ENCODE measurements at places on chromosomes 2 and 18. TPM values are rescaled to one million over a fixed set of nuclear protein-coding genes. Genes with fewer than 3 reads are reported as not detected.
A peak's percentile ranks its signal among the peaks of the same experiment; 100 is the strongest.

The CD207 gene
- total RNA-seq: not detected

The PSMA8 gene
- total RNA-seq: 1.2 TPM

The SLC38A11 gene
- not detected for total RNA-seq

The CD8A gene
- total RNA-seq: 667 TPM

DNA sequence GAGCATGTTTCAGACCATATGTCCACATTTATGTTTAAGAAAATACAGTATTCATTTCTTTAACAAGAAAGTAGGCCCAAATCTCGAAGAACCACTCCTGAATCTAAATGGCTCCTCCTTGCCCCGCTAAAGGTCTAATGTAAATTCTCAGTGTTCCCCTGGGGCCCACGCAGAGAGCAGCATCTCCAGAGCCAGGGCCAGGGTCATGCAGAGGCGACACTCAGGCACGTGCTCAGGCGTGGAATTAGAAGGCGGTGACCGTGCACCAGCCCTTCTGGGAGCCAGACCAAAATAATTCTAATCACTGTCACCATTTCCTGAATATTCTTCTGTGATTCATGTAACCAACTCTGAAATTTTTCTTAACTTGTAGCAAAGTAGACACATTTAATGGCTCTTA is 68.3 kb upstream of the MYT1L start:
- no peak for DNase-seq
- no peak overlapping the region for H3K4me3 ChIP-seq
- H3K36me3 ChIP-seq: no peaks in the 10 kb centered on the region
- H3K27me3 ChIP-seq: no peaks in the 10 kb centered on the region
- no peak overlapping the region for H3K27ac ChIP-seq

GRCh38 chr2:20579866-20580265 is 71.0 kb downstream of the HS1BP3 start:
- peaks cover 15% of the 10 kb centered on the region for H3K36me3 ChIP-seq
- DNase-seq: no peak
- H3K4me1 ChIP-seq: peaks cover 30% of the 10 kb centered on the region
- no peaks in the 10 kb centered on the region for H3K27me3 ChIP-seq
- no peak overlapping the region for H3K4me3 ChIP-seq

GRCh38 chr2:133452583-133452982 is 115.7 kb downstream of the NCKAP5 start:
- no peaks in the 10 kb centered on the region for H3K36me3 ChIP-seq
- DNase-seq: no peak
- H3K27ac ChIP-seq: no peak overlapping the region
- no peaks in the 10 kb centered on the region for H3K27me3 ChIP-seq
- no peaks in the 10 kb centered on the region for H3K4me1 ChIP-seq

DNA sequence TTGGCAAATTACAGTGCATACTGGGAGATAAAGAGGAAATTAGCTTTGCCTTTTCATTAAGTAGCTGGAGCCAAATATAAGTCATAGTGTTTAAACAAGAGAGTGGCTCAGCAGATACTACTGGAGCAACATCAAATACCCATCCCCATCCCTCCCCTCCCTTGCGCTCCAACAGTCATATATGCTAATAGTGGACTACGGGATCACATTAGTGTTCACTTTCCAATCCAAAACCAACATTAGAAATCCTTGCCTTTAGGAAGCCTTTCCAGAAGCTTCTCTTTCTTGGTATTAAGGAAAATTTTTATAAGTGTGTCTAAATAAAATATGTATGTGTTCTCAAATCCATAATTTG is 1669.3 kb downstream of the SUCLG1 start:
- no peaks in the 10 kb centered on the region for H3K36me3 ChIP-seq
- no peaks in the 10 kb centered on the region for H3K4me1 ChIP-seq
- H3K27me3 ChIP-seq: no peaks in the 10 kb centered on the region

GRCh38 chr2:128169497-128169896 is 78.5 kb downstream of the UGGT1 start:
- peaks cover 62% of the 10 kb centered on the region for H3K36me3 ChIP-seq
- peaks cover 23% of the 10 kb centered on the region for H3K4me1 ChIP-seq
- no peaks in the 10 kb centered on the region for H3K27me3 ChIP-seq
- peak overlapping the region; percentile 17 for H3K27ac ChIP-seq
- no peak for DNase-seq

- H3K36me3 ChIP-seq: no peaks in the 10 kb centered on the region
- H3K27me3 ChIP-seq: no peaks in the 10 kb centered on the region
Measured at GRCh38 chr2:44118257-44118656, 50.4 kb upstream of the PPM1B start.

DNA sequence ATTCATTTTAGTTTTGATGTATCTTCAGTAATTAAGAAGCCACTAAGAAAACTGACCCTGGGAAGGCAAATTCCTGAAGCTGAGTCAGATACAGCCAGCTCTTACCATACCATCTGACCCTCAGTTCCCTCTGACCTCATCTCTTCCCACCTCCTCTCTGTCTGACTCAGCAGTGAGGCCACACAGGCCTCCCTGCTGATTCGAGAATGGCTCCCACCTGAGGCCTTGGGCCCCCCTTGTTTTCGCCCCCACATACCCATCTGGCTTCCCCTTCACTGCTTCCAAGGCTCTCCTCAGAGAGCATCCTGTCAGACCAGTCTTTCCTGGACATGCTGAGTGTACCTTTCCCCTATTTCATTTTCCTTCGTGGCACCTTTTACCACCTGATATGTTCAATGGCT is 71.0 kb upstream of the CYP1B1 start:
- peaks cover 5% of the 10 kb centered on the region for H3K27me3 ChIP-seq
- no peak for DNase-seq

- DNase-seq: no peak
- H3K4me3 ChIP-seq: no peak overlapping the region
- no peaks in the 10 kb centered on the region for H3K4me1 ChIP-seq
Measured at GRCh38 chr2:4791488-4791887, 900.7 kb upstream of the SOX11 start.

DNA sequence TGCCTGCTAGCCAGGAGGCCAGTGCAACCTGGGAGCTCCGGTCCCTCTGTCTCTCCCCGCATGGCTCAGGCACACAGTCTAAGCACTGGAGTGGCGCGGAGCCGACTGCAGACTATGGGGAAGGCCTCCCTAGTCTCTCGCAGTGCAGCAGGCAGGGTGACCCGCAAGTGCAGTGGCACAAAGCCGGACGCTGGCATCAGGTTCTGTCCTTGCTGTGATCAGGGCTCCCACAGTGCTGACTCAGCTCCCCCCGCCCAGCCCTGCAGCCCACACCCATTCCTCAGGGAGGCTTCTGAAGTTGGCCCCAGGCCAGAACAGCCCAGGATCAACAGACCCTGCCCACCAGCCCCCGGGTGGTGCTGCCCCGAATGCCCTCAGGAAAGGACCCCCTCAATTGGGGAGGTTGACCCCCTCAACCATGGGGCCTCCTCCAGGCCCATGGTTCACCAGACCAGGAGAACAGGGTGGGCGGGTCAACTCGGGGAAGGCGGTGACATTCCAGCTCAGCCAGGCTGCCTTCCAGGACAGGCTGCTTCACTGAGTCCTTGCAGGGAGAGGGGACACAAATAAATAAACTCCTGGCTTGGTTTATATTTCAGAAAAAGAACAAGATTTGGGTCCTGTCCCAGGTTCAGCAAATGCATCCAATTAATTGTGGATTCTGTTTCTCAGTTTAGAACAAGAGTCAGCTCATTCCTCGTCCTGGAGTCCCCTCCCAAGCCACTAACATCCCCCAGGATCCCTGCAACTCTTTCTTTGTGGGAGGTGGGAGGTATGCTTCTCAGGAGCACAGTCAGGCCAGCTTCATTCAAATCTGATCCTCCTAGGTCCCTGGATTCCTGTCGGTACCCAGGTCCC is 12.2 kb downstream of the BIN1 start:
- DNase-seq: no peak
- no peak overlapping the region for H3K27ac ChIP-seq
- H3K27me3 ChIP-seq: no peaks in the 10 kb centered on the region
- no peaks in the 10 kb centered on the region for H3K36me3 ChIP-seq
- peaks cover 10% of the 10 kb centered on the region for H3K4me1 ChIP-seq

DNA sequence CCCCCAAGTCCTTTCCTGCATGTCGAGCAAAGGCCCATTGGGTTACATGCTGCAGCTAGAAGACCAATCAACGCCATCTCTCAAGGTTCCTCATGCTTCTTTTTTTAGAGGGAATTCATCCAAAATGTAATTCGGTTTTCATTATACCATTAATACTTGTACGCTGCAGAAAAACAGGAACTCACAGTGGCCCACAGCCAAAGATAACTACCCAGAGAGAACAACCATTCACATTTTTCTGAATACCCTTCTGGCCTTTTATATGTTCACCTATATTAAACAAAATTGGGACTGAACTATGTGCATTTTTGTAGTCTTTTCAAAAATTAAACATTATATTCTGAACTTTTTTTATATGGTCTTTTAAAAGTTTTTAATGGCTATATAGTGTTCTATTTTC is 25.8 kb downstream of the FARP2 start:
- no peak for DNase-seq
- H3K27me3 ChIP-seq: no peaks in the 10 kb centered on the region
- peaks cover 6% of the 10 kb centered on the region for H3K36me3 ChIP-seq
- H3K27ac ChIP-seq: no peak overlapping the region
- H3K4me3 ChIP-seq: no peak overlapping the region

DNA sequence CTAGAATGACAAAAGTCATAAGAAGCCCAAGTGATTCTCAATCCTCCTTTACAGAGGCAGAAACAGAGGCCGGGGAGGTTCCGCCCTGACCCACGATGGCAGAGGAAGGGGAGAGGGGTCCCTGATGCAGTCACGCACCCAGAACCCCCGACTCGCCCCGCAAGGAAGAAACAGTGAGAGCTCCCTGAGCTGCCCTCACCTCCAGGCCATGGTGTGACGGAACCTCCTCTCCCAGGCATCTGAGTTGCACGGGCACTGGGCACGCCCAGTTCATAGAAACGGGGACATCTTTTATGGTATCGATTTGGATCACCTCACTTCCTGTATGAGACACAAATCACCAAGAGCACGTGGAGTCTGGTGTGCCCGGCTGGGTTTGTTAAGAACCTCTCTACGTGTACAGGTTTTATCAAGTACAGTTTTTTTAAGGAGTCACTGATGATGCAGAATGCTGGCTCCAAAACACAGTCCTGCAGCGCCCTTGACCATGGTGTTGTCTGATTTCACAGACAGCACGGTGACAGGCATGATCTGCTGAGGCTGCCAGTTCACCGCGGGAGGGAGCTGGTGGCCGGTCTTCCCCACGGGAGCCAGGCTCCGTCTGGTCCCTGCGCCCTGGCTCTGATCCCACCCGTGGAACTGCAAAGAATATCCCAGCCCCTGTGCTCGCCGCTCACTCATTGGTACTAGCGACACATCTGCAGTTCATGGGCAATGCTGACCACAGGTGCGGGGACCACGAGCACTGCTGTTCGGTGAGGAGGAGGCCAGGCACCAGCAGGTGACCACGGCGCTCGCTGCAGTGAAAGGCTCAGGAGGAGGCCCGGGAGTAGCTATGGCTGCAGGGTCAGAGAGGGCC is 35.6 kb downstream of the PXDN start:
- DNase-seq: no peak
- no peaks in the 10 kb centered on the region for H3K27me3 ChIP-seq
- no peak overlapping the region for H3K27ac ChIP-seq
- no peaks in the 10 kb centered on the region for H3K4me1 ChIP-seq
- H3K36me3 ChIP-seq: no peaks in the 10 kb centered on the region
- H3K4me3 ChIP-seq: no peak overlapping the region

DNA sequence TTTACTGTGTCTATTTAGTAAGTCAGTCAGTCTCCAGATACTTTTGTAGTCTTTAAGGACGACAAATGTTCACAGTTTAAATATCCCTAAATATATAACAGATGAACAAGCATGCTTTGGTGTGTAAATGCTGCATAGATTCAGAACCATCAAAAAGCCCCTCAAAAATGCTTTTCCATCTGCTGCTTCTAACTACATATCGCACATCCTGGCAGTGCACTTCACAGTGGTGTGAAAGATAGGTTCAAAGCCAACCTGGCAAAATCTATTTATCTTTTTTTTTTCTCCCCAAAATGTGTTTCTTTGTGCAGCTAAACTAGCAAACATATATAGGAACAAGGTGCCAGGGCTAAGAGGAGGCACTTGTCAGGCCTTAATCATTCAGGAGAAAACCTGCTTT is 753.8 kb downstream of the PLCL1 start:
- H3K4me3 ChIP-seq: no peak overlapping the region
- no peaks in the 10 kb centered on the region for H3K4me1 ChIP-seq
- DNase-seq: no peak
- H3K27ac ChIP-seq: no peak overlapping the region
- no peaks in the 10 kb centered on the region for H3K27me3 ChIP-seq

- H3K27ac ChIP-seq: no peak overlapping the region
- no peak overlapping the region for H3K4me3 ChIP-seq
- no peaks in the 10 kb centered on the region for H3K4me1 ChIP-seq
- DNase-seq: no peak
- H3K27me3 ChIP-seq: no peaks in the 10 kb centered on the region
Measured at GRCh38 chr2:140643761-140644187, 1487.0 kb downstream of the LRP1B start.

- DNase-seq: no peak
- peaks cover 41% of the 10 kb centered on the region for H3K4me1 ChIP-seq
- no peak overlapping the region for H3K27ac ChIP-seq
- no peaks in the 10 kb centered on the region for H3K27me3 ChIP-seq
- peaks cover 26% of the 10 kb centered on the region for H3K36me3 ChIP-seq
Measured at GRCh38 chr2:85001595-85001994, 30.6 kb downstream of the KCMF1 start.
